ENCODE measurements at places on chromosomes 2 and 18. TPM values are rescaled to one million over a fixed set of nuclear protein-coding genes. Genes with fewer than 3 reads are reported as not detected.

TCF23 gene
- 0.18 TPM for total RNA-seq

GRCh38 chr18:77321823-77322805 lies 72.5 kb downstream of the GALR1 start:
- no peak overlapping the region for H3K27ac ChIP-seq
- peak; percentile 4 for DNase-seq
- H3K27me3 ChIP-seq, result peaks cover 5% of the 10 kb centered on the region
- H3K4me3 ChIP-seq, result no peak overlapping the region
- no peaks in the 10 kb centered on the region for H3K4me1 ChIP-seq

CRYGC gene
- total RNA-seq, result not detected

CNTNAP5 gene
- 0.03 TPM for total RNA-seq

DNA sequence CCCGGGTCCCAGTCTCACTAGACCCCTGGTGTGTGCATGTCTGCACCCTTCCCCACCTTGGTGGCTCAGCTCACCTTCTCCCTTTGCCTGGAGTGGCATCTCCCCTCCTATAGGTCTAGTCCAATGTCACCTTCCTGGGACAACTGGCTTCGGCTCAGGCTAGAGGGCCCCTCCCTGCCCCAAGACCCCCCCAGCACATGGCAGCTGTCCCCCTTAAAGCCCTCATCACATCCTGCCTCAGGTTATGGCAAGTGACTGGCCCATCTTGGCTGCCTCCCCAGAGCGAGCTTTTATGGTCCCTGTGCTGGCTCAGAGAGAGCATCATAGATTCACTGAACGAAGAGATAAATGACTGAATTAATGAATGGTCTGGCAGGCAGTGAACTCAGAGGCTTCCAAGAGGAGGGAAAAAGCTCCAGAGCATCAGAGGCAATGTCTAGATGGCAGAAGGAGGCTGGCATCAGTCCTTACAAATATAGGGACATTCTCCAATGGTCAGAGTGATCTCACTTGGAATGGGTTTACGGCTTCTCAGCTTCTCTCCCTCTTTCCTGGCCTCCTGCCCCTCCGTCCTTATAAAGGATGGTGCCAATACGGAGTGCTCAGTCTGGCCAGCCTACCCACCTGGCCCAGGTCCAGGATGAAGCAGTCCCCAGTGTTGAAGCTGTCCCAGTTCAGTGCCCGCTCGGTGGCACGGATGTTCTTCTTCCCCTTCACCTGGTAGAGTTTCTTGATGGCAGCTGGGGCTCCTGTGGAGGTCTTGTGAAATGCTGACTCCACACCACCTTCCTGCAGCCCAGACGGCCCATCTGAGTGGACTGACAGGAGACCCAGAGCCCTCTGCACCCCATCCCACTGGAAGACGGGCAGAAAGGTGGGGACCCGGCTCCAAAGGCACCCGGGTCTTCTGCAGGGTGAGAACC lies 9.4 kb downstream of the CAPG start:
- no peaks in the 10 kb centered on the region for H3K36me3 ChIP-seq
- H3K27me3 ChIP-seq, result no peaks in the 10 kb centered on the region
- H3K27ac ChIP-seq, result no peak overlapping the region
- H3K4me3 ChIP-seq, result no peak overlapping the region

RNF125 gene
- 4.8 TPM for total RNA-seq

ZBTB14 gene
- total RNA-seq, result 11.1 TPM

DYNAP gene
- total RNA-seq, result not detected

C2orf80 gene
- total RNA-seq, result 0.25 TPM

DNA sequence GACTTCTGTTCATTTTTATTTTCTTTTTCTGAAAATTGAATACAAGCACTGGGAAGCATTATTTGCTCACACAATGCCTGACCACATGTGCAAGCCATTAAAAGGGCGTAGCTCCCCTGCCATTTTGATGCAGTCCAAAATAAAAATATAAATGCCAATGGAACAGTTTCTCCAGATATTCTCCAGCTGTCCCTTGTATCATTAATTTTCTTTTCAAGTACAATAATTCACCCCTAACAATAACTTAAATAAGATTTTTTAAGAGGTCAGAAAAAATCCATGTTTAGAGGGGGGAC lies 168.0 kb downstream of the TMEFF2 start:
- no peaks in the 10 kb centered on the region for H3K4me1 ChIP-seq
- no peak overlapping the region for H3K27ac ChIP-seq
- H3K4me3 ChIP-seq, result no peak overlapping the region
- no peak for DNase-seq
- no peaks in the 10 kb centered on the region for H3K27me3 ChIP-seq

Measured in lung (tissue), 17 donors.